ENCODE measurements at places on chromosomes 16 and 17.
A peak's percentile ranks its signal among the peaks of the same experiment; 100 is the strongest.

- peak; percentile 34 for DNase-seq
Observed at GRCh38 chr16:65537336-65537735, 415.5 kb upstream of the CDH11 start.

- peak; percentile 57 for DNase-seq
Observed at GRCh38 chr17:81517339-81518112, 4.9 kb upstream of the ACTG1 start.

GRCh38 chr17:6755731-6756184, at the start of gene XAF1:
Gene XAF1, plus strand, starts transcription at chr17:6756046. Its CDS starts 33 bp downstream, at chr17:6756079.
- peak; percentile 60 for DNase-seq

- no peak for DNase-seq
Observed at GRCh38 chr17:50954641-50955121, 88.5 kb upstream of the TOB1 start.

- peak; percentile 12 for DNase-seq
Observed at GRCh38 chr16:17845031-17845430, 374.3 kb upstream of the XYLT1 start.

DNA sequence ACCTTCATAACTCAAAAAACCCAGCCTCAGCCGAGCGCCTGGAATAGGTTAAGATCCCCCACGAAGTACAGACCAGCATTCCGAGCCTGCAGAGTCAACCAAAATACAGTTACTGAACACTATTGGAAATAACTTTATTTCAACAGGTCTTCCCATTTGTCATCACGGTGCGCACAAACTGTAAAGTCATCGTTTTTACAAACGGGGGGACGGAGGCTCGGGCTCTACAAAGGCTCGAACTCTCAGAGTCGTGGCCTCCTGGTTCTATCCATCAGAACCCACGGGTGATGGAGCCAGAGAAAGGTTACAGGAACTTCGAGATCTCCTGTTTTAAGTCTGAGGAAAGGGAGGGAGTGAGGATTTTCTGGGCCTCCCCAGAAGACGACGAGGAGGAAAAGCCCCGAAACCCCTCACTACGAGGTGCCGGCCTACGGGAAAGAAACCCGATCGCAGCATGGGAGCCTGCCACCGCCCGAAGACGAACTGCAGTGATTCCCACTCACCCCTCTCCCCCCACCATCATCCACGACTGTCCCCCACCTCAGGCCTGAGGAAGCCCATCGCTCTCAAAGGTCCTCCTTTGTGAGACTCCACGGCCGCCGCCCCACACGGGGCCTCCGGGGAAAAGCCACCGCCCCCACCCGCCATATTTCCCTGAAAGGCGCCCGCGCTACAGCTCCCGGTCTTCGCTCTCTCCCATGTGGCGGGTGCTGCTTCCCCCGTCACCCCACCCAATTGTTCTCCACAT, 917 bp downstream of the YWHAE start:
- DNase-seq = peak; percentile 62

GRCh38 chr16:28090646-28091377, 27.3 kb upstream of the GSG1L start:
- peak; percentile 24 for DNase-seq

DNA sequence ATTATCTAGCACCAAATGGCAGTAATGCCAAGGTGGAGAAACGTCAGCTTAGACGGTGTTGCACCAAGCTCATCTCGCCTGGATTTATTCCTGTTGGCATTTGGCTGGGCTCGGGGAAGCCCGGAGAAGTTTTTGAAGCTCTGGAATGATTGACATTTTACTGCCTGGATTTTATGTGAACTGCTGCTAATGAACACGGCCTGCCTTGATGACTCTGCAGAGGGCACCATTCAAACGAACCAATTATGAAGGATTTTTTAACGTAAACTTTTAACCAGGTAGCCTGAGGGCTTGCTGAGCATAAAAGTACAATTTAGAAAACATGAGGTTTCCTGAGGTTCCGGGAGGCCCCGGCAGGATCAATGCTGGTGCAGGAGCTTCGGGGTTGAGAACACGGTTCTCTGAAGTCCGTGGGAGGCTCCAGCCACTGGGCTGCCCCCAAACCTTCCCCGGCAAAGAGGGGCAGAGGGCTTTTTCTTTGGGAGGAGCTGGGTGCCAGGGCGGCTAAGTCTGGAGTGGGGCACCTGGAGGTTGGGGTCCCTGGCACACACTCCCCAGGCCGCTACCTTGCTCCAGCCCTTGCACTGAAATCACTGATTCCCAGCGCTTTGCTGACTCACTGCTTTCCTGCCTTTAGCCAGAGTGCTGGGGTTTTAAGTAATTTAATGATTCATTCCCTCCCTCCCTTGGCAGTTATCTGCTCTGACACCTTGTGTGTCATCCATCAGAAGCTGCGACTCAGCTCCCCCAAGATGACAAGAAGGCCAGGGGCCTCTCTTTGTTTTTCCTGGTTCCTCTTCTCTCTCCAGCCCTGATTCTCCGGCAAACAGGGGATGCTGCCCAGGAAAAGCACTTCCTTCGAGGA, 161.2 kb upstream of the IRX3 start:
- DNase-seq = peak; percentile 92

Measured in fibroblast of skin of scalp (primary cell).